ENCODE measurements at places on chromosomes 5 and 9.

- no peak for DNase-seq
Observed at GRCh38 chr9:27539479-27540441, 10.1 kb upstream of the MOB3B start.

GRCh38 chr5:39198127-39198526 is 21.2 kb downstream of the FYB1 start:
- DNase-seq = no peak

DNA sequence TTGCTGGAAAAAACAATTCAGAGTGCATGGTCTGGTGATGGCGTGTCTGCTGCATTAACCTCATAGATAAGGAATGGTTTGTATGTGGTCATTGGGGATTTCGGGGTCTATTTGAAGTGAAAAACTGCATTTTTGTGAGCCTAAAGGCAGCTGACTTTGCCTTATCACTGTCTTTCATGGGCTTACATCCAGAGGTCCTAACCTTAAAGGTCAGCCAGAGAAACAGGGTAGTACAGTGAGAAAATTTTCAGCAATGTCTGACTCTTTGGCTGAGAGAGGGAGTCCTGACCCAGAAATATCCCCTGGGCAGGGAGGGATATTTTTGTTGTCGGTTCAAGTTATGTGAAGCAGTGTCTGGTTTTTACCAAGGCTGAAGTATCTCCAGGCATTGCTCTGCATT is 5.7 kb downstream of the PCSK5 start:
- DNase-seq = no peak

DNA sequence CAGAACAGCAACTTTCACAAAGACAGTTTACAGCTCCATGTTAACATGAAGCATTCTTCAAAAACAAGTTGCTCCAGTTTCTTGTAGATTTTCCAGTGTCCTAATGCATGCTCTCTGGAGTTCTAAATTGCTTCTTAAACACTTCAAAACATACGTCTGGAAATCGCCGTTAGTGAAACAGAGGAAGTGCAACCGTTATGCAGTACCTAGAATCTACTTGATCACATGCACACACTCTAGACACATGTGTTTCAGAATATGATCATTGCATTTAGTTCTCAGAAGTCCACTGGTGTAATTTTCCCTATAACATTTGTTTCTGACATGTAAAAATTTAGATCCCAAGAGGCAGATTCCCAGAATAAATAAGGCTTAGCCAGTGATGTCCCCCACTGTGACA is 41.1 kb upstream of the RUFY1 start:
- no peak for DNase-seq

GRCh38 chr5:25544652-25545249 is 900.0 kb upstream of the CDH10 start:
- no peak for DNase-seq
